Hematopoietic multipotent progenitor cell (in vitro differentiated cells): ENCODE measurements at places on chromosomes 11 and 22.
A peak's percentile ranks its signal among the peaks of the same experiment; 100 is the strongest.

GRCh38 chr11:69816671-69817070 is 2.5 kb downstream of the FGF3 start:
- no peak for DNase-seq

- no peak for DNase-seq
These were observed 140.8 kb downstream of the CCDC81 start for GRCh38 chr11:86515297-86516094.

DNA sequence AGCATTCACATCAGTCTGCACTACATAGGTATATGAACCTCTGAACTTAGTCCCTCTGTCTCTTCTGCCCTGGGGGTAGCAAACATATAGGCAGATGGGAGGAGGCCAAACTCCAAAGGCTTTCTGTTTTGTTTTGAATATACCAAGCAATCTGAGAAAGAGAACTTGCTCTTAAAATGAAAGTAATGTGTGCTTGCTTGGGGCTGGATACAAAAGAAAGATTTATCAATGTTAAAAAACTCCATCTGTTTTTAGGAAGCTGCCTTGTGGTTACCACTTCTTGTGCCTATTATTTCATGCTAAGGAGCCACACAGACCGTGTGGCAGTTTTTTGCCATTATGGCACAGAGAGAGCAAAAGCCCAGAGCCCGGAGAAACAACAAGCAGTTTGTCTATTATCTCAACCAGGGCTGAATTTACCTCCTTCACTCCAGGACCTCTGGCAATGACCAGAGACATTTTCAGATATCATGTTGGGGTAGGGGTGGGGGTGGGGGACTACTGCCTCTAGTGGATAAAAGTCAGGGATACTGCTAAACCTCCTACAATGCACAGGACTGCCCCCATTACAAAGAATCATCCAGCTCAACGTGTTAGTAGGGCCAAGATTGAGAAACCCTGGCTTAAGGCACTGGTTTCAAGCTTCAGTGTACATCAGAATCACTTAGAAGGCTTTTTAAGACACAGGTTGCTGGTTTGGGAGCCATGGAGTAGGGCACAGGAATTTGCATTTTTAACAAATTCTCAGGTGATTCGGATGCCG is 124.2 kb downstream of the APIP start:
- peak; percentile 84 for DNase-seq

DNA sequence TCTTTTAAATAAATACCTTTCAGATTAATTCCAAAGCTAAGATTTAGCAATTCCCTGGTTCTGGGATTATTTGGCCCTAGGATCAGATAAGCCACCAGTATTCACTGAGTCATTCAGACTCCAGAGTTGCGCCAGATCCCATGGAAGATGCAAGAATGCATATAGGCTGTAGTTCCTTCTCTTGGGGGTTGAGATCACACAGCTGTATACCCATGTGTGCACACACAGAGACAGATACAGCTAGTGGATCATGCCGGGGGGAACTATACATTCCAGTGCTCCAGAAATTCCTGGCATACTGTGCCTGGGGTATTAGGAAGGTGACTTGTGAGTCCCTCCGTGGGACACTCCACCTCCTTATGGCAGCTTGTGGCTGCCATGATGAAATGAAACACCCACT is 75.4 kb downstream of the ZBTB16 start:
- DNase-seq, result no peak

- no peak for DNase-seq
These were observed 224.1 kb downstream of the CADM1 start for GRCh38 chr11:115279813-115280761.

- no peak for DNase-seq
These were observed 593.6 kb downstream of the ETS1 start for GRCh38 chr11:127993788-127994187.

GRCh38 chr22:42375982-42376381 is 56.2 kb downstream of the NFAM1 start:
- no peak for DNase-seq

GRCh38 chr11:132057266-132057665 is 686.9 kb downstream of the NTM start:
- no peak for DNase-seq

- DNase-seq, result peak; percentile 63
These were observed 34.7 kb downstream of the ATG16L2 start for GRCh38 chr11:72848846-72849466.

GRCh38 chr22:50610581-50610980 is 10.0 kb downstream of the MAPK8IP2 start:
- no peak for DNase-seq

GRCh38 chr11:3120071-3120792 is 44.9 kb downstream of the OSBPL5 start:
- DNase-seq, result no peak

- DNase-seq, result no peak
These were observed 1.9 kb downstream of the C11orf71 start for GRCh38 chr11:114398303-114398920.

- no peak for DNase-seq
These were observed 89.0 kb downstream of the CDKN1C start for GRCh38 chr11:2796508-2797113.

GRCh38 chr22:45726081-45726480 is 54.4 kb downstream of the ATXN10 start:
- no peak for DNase-seq

DNA sequence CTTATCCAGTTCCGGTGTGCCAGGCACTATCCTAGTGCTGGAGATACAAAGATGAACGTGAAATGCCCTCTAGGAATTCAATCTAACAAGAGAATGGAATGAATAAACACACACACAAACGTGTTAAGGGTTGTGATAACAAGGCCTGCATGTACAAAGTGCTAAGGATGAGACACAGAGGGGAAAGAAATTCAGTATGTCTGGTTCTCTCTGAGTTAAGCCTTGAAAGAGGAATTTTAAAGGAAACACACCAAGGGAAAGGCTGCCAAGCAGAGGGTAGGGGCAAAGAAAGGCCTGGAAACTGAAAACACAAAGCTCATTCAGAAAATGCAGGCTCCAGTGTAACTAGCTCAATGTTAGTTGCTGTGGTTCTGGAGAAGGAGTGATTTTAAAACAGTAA is 4.2 kb downstream of the CHKA start:
- no peak for DNase-seq

DNA sequence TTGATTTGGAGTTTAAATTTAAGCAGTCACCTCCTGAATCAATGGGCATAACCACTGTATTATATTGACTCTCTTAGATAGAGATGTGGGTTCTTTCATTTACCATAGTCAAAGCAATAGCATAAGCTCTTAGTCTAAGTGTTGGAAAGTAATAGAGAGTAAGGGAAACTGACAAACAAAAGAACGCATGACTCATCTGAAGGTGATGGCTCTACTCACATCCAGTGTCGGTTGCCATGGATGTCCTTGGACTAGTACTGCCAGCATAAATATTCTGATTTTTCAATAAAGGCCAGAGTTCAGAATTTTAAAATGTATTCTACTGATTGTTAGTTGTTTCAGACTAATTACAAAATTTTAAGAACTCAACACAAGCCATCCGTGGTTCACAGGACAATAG is 444.9 kb upstream of the DDI1 start:
- no peak for DNase-seq

DNA sequence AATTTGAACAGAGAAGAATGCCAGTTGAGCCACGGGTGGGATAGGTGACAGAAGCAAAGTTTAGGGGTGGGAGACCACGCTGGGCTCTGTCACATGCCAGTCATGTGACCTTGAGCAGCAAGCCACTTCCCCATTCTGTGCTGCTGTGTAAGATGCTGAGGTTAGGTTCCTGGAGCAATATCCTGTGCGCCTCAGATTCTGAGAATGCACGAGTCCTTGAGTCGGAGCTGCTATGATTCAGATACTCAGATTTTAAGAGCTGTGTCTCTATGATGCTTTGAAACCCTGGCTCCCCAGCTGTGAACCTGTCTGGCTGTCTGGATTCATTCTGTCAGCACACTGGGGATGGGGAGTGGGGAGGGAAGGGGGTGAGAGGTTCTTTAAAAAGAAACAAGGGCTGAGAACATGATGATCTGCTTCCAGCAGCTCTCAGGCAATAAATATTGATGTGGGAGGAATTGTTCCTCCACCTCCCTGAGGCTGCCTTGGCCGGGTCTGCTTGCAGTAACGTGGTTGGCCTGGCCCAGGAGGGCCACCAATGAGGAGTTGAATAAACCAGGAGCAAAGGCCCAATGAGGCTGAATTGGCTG is 24.0 kb downstream of the SLCO2B1 start:
- DNase-seq, result peak; percentile 64

DNA sequence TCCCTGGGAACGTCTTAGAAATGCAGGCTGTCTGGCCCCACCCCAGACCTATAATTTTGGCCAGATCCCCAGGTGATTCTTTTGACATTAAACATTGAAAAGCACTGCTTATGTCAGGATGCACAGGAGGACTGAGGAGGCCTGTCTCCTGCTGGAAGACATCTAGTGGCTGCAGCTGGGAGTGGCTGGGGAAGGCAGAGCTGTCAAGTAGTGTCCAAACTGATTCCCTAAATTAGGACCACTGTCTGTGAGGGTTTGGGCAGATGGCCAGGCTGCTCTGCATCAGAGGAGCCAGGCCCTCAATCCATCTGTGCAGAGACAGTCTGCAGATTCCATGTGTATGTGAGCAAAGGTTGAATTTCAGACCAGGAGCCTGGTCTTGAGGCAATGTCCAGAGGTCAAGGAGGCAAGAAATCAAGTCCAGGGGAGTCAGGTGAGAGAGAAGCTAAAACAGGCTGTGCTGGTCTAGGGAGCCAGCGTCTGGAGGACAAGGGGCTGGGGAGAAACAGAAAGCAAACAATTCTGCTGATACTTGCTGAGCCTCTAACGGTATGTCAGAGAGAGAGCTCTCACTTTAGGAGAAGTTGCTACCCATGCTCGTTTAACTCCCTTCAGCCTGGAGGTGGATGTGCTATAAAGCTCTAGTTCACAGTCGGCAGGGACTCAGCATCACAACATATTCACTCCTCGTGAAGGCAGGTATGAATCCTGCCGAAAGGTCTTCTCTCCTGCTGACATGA is 15.3 kb upstream of the SYTL2 start:
- no peak for DNase-seq

- DNase-seq, result no peak
These were observed 74.3 kb downstream of the DHCR7 start for GRCh38 chr11:71373791-71374454.

DNA sequence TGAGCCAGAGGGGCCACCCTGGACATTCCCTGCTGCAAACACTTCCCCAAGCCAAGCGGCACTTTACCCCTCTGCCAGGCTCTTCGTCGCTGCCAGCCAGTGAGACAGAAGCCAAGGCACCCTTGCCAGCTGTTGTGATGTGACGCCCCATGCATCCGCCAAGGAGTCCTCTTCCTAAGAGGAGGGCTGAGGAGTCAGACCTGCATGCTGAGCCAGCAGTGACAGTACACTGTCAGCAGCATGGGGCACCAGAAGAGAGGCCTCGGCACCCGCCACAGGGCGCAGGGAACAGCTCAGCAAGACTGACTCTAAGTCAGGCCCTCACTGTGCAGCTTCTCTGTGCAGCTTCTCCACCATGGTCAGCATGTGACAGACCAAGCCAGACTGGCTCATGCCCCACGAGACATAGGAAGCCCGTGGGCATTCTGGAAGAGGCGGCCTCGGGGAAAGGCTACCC is 26.4 kb downstream of the VPS37C start:
- DNase-seq, result no peak

- no peak for DNase-seq
These were observed 555.3 kb downstream of the MIAT start for GRCh38 chr22:27212617-27213177.

- no peak for DNase-seq
These were observed 291.4 kb downstream of the CTTN start for GRCh38 chr11:70689764-70690163.

DNA sequence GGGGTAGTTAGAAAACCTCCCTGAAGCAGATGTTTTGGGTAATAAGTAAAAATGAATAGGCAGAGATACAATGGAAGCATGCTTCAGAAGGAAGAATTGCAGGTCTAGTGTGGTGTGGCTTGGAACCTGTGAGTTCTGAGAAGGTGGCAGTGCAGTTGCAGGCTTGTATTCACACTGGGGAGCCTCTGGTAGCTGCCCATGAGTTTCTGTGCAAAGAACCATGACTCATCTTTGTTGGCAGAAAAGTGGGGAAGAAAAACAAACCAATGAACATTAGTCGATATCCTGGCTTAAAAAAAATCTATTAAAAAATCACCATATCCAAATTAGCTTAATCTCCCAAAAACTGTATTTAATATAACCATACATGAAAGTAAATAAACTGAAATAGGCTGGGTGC is 232.6 kb downstream of the FAT3 start:
- no peak for DNase-seq

DNA sequence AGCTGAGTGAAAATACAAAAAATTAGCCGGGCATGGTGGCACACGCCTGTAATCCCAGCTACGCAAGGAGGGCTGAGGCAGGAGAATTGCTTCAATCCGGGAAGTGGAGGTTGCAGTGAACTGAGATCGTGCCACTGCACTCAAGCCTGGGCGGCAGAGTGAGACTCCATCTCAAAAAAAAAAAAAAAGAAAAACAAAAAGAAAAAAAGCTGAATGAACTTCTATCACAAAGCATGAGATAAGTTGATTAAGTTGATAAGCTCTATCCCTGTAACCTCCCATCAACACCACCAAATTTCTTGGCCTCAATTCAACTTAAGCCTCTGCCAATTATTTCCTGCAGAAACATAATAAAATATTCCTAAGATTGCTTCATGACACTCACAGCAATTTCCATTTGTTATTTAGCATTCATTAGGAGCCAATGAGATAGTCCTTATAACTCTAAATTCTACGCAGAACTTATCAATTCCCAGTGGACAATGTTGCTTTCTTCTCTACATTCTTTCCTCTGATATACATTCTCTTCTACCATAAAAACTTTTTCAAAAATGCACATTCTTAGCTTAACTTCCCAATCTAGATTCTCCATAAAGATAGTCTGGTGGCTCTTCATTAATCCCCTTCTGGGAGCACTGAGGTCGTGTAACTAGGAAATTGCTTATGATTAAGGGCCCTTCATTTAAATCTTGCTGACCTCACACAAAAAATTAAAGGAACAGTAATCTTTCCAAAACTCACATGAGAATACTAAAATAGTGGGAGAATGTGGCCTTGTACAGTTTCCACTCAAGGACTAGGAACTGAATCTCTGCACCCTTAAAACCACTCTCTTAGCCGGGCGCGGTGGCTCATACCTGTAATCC is 2.9 kb downstream of the AMBRA1 start:
- DNase-seq, result no peak
